Activated CD8-positive, alpha-beta memory T cell treated with anti-CD3 and anti-CD28 coated beads for 1 hour (primary cell): ENCODE measurements at places on chromosomes 5 and 9.

DNA sequence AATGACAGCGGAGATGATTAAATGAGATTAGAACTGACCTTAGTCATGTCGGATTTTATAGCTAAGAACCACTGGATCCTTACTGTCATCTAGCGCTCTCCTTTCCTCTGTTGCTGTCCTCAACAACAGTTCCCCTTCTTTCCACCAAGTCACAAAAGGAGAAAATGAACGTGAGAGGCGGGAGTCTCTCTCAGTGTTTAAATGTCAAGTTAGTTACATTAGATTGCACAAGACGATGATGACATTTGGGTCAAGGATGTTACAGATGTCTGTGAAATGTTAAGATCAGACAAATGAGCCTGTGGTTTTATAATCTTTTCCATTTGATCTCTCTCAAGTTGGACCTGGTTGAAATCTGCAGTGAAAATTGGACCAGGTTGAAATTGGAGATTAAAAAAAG is 53.5 kb downstream of the FBXO38 start:
- no peak for DNase-seq

DNA sequence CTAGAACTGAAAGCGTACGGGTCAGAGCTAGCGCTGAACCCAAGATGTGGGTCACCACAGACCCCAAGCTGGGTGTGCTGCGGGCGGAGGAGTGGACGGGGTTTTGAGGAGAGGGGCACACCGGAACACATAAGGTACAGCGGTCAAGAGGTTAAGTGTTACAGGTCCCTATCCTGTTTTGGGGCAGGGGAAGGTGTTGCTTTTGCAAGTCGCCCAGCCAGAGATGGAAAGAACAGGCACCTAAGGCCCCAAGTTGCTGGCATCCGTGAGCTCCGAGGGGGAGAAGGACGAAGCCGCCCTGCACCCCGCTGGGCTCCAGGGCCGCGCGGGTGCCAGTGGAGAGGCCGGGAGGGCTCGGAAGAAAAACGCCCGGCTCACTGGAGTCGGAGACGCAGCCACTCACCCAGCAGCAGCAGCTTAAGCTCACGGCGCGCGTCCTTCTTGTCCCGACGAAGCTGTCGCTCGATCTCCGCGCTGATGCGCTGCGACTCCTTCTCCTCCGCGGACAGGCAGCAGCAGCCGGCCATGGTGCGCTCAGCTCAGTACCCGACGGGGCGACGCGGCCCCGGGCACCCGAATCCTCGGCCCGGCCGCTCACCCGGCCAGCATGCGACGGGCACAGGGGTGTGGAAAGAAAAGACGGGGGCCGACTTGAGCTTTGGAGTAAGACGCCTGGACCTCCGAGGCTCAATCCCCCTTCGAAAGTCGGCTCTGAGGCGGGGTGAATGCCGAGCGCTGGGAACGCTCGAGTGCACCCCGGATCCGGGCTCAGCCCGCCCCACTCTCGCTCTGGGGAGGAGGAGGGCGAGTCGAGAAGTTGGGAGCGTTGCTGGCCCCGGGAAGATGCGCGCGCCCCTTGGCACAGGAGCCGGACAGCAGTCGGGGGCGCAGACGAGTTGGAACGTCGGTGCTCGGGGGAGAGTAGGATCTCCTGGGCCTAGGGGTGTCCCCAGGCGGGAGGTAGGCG is 572 bp downstream of the GNA14 start:
- no peak for DNase-seq

DNA sequence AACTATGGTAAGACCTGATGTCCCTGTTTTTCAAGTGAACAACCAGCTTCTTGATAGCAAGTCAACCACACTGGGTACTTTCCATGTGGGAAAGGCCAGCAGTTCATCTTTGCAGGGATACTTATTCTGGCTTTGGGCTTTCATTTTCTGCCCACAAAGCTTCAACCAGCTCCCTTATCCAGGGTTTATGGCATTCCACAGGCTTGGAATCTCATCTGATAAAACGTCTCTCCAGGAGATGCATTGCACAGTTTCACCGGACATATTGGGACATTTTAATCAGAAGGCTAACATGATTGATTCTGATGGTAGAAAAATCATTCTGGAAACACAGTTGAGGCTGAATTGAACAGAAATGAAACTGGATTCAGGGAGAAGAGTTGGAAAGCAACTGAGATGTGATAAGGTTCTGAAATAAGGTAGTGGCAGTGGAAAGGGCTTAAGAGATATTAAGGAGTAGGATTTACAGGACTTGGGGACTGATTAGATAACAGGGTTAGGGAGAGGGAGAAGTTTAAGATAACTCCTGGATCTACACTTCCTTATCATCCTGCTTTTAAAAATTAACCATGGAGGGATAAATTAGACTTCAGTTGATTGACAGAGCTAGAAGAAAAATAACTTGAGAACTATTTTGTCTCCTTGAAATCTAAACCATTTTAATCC is 195.8 kb upstream of the FBXL7 start:
- no peak for DNase-seq

DNA sequence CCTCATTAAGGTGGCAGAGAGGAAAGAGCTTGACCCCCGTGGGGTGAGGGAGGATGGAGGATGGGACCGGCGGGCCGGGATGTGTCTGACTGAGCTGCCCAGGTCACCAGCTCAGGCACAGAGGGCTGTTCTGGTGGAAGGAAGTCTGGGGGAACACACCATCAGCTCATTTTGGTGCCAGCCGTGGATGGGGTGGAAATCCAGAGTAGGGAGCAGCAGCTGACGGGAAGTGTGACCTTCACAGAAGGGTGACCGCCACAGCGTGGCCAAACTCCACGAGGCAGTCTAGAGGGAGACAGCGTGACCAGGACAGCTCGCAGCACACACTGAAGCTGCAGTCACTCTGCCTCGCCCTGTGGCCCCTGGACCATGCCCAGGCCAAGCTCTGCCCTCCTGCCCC is 45.3 kb upstream of the PHYKPL start:
- DNase-seq: no peak

DNA sequence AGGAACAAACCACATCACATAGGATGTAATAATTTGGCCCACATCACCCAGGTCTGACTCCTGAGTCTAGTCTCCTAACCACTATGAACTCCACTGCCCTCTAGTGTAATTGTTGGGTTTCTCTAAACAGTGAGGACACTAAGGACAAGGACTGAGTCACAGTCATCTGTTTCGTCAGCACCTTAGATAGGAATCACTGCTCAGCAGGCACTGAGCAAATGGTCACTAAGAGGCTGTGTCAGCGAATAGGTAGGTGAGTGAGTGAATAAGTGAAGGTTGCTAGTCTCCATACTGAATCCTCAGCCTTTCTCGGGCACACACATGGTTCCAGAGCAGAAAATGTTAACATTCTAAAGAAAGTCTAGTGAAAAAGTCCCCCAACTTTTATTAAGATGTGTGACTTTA is 278.6 kb downstream of the SPOCK1 start:
- no peak for DNase-seq

DNA sequence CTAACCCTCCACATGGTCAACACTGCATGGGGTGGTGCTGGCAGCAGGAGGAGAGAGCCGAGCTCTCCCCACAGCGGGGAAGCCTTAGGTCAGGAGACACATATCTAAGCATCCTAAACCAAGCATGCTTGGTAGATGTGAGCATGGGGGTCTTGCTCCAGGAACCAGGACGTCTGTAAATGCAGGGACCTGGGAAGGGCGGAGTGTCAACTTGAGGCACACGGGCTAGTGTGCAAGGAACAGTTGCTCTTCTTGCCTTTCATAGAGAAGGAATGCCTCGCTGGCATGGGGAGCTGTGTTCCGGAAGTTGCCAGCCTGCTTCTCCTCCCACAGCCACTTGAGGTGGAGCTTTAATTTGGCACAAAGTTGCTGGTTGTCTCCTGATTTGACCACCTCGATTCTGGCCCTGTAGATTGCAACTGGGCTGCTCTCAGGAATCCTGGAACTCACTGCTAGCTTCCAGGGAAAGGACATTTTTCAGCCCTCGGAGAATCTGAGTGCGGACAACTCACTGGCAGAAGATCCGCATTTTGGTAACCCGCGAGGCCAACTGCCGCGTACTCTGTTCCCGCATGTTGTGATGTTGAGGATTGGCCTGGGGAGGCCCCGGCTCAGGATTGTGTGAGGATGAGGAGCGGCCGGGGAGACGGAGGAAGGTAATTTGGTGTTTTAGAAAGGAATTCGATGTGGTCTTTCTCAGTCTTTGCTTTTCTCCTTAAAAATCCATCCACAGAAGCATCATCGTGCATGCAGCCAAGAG is 370.3 kb upstream of the IRX1 start:
- no peak for DNase-seq

GRCh38 chr5:135220394-135221186 is 178.4 kb downstream of the MACROH2A1 start:
- no peak for DNase-seq

DNA sequence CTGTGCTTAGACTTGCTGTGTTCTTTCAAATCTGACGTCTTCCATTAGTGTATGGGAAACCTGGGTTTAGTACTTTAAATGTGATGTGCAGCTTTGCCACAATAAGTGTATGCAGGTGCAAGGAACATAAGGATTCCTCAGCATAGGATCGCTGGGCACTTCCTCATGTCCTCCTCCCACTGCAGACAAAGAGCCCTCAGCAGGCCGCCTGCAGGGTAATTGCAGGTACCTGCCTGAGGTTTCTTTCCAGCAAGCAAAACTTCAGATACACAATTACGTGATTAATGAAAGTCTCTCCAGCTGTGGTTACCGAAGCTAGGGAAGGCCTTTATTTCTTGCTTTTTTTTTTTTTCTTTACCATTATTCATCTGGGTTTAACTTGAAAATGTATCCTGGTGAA is 233.1 kb downstream of the RFK start:
- no peak for DNase-seq

DNA sequence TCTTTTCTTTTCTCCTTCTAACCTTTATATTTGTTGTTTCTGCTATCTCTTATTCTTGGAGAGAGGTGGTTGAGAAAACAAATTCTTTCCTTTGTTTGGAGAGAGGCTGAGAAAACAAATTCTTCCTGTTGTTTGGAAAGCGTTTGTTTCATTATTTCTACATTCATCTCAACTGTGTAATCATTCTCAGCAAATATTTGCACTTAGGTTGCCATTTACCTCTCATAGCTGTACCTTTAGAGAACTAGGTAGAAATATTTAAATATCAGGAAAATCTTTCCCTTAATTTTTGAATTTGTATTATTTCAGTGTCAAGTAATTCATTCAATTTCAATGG is 1824.4 kb upstream of the CDH9 start:
- no peak for DNase-seq

DNA sequence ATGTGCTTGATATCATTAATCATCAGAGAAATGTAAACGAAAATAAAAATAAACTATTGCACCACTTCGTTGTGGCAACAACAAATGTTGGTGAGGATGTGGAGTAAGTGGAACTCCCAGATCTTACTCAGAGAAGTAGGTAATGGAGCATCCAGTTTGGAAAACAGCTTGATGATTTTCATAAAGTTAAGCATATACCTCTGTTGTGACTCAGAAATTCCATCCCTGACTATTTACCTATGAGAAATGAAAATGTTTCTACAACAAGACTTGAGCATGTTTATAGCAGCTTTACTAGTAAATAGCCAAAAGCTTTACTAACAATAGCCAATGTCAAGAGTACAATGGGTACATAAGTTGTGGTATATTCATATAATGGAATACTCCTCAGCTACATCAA is 214.7 kb upstream of the NMUR2 start:
- no peak for DNase-seq

- DNase-seq: no peak
These were observed 247.5 kb downstream of the NSG2 start for GRCh38 chr5:174293006-174293405.

- DNase-seq: no peak
These were observed at the start of gene NR2F1-AS1 for GRCh38 chr5:93580927-93581445. Gene NR2F1-AS1 (minus strand): TSS chr5:93581219.

GRCh38 chr5:126847456-126847820 is 70.5 kb downstream of the LMNB1 start:
- DNase-seq: no peak

DNA sequence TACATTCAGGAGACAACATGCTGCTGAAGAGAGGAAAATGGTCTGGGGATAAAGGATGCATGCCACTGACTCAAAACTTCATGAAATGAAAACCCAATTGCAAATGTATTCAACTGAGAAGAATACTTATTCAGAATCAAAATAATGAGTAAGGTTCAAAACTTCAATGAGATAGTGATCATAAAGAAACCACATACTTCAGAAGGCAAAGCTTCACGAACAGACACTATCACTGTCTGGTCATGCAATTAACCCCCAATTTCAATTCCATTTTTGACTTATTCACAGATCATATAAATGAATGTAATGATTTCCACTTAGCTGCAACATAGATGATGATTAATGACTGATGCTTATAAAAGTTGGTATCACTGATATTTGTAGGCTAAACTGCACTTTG is 33.0 kb upstream of the CTNNAL1 start:
- DNase-seq: no peak

- no peak for DNase-seq
These were observed 40.3 kb upstream of the LRRC70 start for GRCh38 chr5:62538017-62538942.

- DNase-seq: no peak
These were observed at the start of gene MAST4 for GRCh38 chr5:66595756-66596635. Gene MAST4 (plus strand): TSS chr5:66596393. CDS start chr5:66596656, 263 bp downstream.

GRCh38 chr5:35819668-35820067 is 37.0 kb upstream of the IL7R start:
- no peak for DNase-seq

GRCh38 chr9:38160613-38161215 is 91.7 kb upstream of the SHB start:
- peak; percentile 44 for DNase-seq

GRCh38 chr9:110131499-110131898 is 76.5 kb downstream of the C9orf152 start:
- DNase-seq: no peak

DNA sequence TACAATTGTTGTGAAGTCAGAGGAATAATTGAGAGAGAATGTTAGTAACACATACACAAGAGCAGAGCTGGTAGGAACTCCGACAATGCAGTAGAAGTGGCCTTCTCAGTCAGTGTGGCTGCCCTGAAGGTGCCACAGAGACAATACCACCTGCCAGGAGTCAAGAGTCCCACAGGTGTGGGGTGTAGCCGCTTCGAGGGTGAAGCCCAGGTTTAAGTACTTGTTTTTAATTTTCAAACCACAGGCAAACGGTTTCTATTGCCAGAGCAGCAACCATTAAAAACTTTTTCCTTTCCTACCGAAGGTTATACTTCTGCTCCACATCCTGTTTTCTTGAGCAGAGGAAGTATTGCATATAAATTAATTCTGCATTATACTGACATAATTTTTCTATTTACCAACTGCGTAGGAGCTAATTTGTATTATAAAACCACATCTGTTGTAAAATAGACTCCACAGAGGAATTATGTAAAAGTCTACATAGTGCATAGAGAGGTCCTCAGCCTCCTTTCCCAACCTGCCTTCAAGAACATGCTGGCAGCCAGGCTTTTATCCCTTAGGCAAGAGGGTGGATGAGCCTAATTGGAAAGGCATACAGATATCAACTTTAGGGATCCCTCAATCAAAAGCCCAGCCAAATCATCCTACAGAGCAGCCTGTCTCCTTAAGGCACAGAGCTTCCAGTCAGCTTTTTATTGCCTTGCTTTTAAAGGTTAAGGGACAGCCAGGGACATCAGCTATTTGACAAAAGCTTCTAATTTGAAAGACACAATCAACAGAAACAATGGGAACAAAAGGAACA is 12.9 kb upstream of the ACTBL2 start:
- no peak for DNase-seq

GRCh38 chr5:14491015-14491915 is 90.3 kb upstream of the OTULINL start:
- DNase-seq: no peak
